ENCODE measurements at places on chromosomes 12 and 14.

DNA sequence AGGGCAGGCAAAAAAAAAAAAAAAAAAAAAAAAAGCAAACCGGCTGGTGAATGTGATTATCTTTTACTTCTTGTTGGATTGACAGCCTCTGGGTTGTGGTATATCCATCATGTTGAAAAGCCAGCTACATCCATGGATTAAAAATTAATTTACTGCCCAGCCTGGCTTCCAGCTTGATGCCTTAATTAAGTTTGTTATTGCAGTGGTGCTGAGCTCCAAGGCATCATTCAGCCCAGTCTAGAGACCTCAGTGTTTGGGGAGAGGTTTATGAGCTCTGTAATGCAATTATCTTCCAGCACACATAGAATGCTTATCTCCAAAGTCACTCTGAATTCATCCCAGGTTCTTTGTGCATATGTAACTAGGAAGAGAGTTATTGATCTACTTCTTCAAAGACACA is 114.8 kb downstream of the RIMBP2 start:
- DNase-seq, result no peak

- no peak for DNase-seq
Observed at GRCh38 chr14:88247228-88247627, 75.8 kb downstream of the KCNK10 start.

- no peak for DNase-seq
Observed at GRCh38 chr12:40336573-40337199, 111.9 kb downstream of the LRRK2 start.

DNA sequence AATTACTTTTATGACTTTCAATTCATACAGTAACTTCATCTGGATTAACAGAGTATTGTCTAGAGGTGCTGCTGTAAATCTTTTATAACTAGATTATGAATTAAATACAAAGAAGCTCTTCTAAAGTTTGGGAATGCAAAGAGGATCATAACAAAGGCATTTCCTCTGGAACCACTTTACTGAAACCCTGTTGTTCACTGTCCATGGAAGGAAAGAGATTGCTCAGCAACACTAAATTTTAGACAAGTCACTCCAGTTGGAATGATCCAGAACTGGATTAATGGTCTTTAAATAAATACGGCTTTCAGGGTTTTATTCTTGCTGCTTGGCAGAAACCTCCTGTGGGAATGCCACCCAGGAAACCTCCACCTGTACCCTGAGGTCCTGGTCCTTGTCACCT is 250.6 kb downstream of the KSR2 start:
- DNase-seq, result no peak

Measured in activated CD4-positive, alpha-beta T cell treated with anti-CD3 and anti-CD28 coated beads, Interleukin-2, Interleukin-4, amounts not matched to agents 100 ng/mL and 50 ng/mL, durations not matched to agents 16 hours and 8 hours (primary cell).